ENCODE measurements at places on chromosomes 12 and 14.

- no peak for DNase-seq
These were observed 1.9 kb downstream of the LRRK2 start for GRCh38 chr12:40226705-40227104.

GRCh38 chr14:94466706-94467370, 9.2 kb downstream of the SERPINA9 start:
- DNase-seq, result no peak

- DNase-seq, result no peak
These were observed 135.4 kb upstream of the NUDT4 start for GRCh38 chr12:93242154-93242972.

- DNase-seq, result no peak
These were observed 5.6 kb downstream of the ARF6 start for GRCh38 chr14:49898485-49898884.

GRCh38 chr14:97166497-97166896, 369.3 kb downstream of the VRK1 start:
- no peak for DNase-seq

GRCh38 chr14:105088812-105089745, 23.8 kb upstream of the GPR132 start:
- DNase-seq, result no peak
